Subcutaneous preadipocyte (primary cell): ENCODE measurements at places on chromosomes 2 and 18. TPM values are rescaled to one million over a fixed set of nuclear protein-coding genes. Genes with fewer than 3 reads are reported as not detected.

Gene SGPP2
- not detected in 2 replicates for total RNA-seq

Gene MZT2B
- total RNA-seq, result 120 and 194 TPM in 2 replicates

Gene ADCY3
- 42.3 and 48.9 TPM in 2 replicates for total RNA-seq

Gene SCYGR4
- total RNA-seq, result not detected in 2 replicates

Gene EN1
- 6.6 and 9.6 TPM in 2 replicates for total RNA-seq

Gene KCNIP3
- total RNA-seq, result 2.9 and 3.1 TPM in 2 replicates

Gene FOXD4L1
- total RNA-seq, result under 0.01 TPM in 1 of 2 replicates, not detected in the other

Gene ADGRF3
- total RNA-seq, result under 0.01 and 2.5 TPM in 2 replicates

Gene GFPT1
- 20.6 and 36.4 TPM in 2 replicates for total RNA-seq

Gene ALKAL2
- total RNA-seq, result not detected in 2 replicates
